Upper lobe of right lung (tissue), 1 donor: ENCODE measurements at places on chromosomes 2 and 18. TPM values are rescaled to one million over a fixed set of nuclear protein-coding genes. Genes with fewer than 3 reads are reported as not detected.

The CAPN14 gene
- 0.26 TPM for total RNA-seq

The C2orf15 gene
- total RNA-seq: 1.1 TPM

- DNase-seq: no peak
Observed at GRCh38 chr2:20382965-20383810, 32.5 kb upstream of the PUM2 start.

The CASP10 gene
- 31.6 TPM for total RNA-seq

- DNase-seq: no peak
Observed at GRCh38 chr2:126883666-126884040, 15.0 kb upstream of the TEX51 start.

GRCh38 chr18:62838475-62839098, 123.2 kb downstream of the PHLPP1 start:
- no peak for DNase-seq

The MBD2 gene
- total RNA-seq: 78.4 TPM

The LOXHD1 gene
- total RNA-seq: 2.7 TPM

- DNase-seq: no peak
Observed at GRCh38 chr18:53698907-53699306, 525.6 kb downstream of the MBD2 start.

- peak; percentile 68 for DNase-seq
Observed at GRCh38 chr2:127576433-127577207, 41.1 kb downstream of the MYO7B start.

DNA sequence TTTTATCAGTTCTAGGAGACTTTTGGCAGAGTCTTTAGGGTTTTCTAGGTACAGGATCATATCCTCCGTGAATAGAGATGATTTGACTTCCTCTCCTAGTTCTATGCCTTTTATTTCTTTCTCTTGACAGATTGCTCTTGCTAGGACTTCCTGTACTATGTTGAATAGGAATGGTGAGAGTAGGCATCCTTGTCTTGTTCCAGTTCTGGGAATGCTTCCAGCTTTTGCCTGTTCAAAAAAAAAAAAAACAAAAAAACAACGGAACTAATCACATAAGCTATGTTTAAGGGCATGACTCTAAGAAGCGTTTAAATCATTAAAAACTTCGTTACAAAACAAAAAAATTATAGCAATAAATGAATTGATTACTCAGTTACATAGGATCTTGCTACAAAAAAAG, 145.7 kb downstream of the NUP35 start:
- no peak for DNase-seq

The PRKAG3 gene
- total RNA-seq: not detected

The NMUR1 gene
- total RNA-seq: 5.8 TPM

The ADNP2 gene
- 14.2 TPM for total RNA-seq

- DNase-seq: peak; percentile 43
Observed at GRCh38 chr2:239578381-239578780, 177.6 kb upstream of the HDAC4 start.

The TMEM37 gene
- total RNA-seq: 23.8 TPM

The RAMP1 gene
- total RNA-seq: 11.1 TPM

GRCh38 chr2:237696461-237696860, 69.1 kb downstream of the LRRFIP1 start:
- peak; percentile 46 for DNase-seq

The EML4 gene
- total RNA-seq: 83.0 TPM

GRCh38 chr2:193584522-193584938, 1389.8 kb upstream of the TMEFF2 start:
- no peak for DNase-seq

GRCh38 chr2:216373896-216374295, 1.6 kb upstream of the MARCHF4 start:
- DNase-seq: no peak

The PDCD1 gene
- total RNA-seq: 1.8 TPM

GRCh38 chr18:47179520-47179919, 3.4 kb upstream of the IER3IP1 start:
- DNase-seq: no peak

GRCh38 chr2:221521233-221521845, 50.8 kb downstream of the EPHA4 start:
- no peak for DNase-seq

DNA sequence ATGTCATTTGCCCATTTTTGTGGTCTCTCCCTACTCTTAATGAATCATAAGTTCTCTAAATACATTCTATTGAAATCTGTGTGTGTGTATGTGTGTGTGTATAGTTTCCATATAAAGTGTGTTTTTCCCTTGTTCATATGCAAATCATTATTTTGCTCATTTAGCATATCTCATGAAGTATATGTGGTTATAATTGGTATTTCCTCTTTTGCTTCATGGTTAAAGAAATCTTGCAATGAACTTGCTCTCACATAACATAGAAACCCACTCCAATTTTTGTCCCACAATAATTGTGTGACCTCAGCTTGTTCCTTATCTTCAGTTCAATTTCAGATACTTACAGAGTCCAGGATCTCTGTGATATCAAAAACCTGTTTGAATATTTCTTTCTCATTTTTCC, 1.2 kb downstream of the CPO start:
- no peak for DNase-seq

DNA sequence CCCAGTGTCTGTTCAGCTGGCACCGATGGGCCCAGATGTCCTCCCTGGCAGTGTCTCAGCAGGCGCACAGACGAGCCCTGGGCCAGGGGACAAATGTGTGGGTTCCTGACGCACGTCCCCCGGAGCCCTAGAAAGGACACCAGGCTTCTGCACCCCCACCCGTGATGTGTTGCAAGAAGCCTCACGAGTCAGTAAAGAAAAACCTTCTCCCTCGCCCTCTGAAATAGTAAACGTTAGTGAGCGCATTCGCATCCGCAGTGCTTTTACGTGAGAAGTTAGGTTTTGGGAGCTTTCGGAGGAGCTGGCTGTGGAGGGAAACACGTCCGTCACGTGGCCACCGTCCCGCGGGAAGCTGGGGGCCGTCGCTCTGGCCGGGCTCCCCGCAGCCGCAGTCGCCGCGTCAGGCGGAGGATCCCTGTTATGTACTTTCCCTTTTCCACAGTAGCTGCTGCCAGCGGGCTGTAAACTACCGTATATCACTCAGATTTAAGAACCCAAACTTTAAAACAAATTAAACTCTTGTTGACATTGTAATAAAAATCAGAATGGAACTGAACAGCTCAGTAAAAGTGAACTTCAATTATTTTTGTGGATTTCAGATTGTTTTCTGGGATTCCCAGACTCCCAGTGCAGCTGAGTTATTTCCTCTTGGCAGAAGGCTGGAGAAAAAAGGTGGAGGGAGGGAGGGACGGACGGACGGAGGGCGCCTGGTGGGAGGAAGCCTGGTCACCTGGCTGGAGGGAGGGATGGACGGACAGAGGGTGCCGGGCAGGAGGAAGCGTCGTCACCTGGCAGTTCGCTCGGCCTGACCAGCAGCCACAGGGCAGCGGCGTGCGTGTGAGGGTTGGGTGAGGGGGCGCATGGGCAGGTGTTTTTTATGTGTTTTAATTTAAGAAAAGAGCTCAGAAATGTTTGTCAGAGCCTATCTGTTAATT, 112.1 kb downstream of the NFATC1 start:
- DNase-seq: peak; percentile 84

The TANC1 gene
- 60.4 TPM for total RNA-seq

DNA sequence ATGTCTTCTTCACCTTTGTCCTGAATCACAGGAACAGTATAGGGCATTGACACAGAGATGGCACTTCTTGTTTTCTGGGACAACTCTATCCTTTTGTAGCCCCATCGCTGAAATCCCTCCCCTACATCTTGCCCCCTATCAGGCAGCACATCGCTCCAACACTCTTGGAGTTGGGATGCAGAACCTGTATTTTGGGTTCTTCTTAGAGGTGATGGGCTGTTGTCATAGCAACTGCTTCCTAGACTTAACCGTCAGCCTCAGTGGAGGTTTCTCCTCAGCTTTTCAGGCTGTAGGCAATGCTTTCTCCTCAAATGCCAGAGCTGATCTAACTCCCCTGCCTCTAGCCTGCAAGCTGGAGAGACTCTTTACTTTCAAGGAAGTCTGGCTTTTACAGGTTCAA, 99.9 kb upstream of the SPRED2 start:
- DNase-seq: no peak

- DNase-seq: no peak
Observed at GRCh38 chr2:34899079-34899478, 1300.0 kb upstream of the FAM98A start.
